Urinary bladder (tissue), 4 donors: ENCODE measurements at places on chromosomes 2 and 18. TPM values are rescaled to one million over a fixed set of nuclear protein-coding genes. Genes with fewer than 3 reads are reported as not detected.
A peak's percentile ranks its signal among the peaks of the same experiment; 100 is the strongest.

DNA sequence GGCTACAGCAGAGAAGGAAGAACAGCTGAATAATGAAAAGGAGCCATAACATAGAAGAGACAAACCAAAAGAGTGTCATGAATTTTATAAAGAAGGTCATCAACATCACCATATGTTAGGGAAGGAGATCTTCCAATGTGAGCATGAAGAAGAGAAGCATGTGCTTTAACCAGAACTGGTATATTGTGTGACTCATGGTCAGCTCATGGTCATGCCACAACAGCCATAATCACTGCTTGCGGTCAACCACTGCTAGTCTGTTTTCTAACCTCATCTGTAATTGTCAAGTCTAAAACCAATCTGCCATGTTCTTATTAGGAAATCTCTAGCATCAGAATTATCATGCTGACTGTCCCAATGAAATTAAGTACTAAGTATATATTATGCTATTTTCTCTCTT is 204.1 kb upstream of the VRK2 start:
- no peak for DNase-seq

The TSPYL6 gene
- 0.16 TPM for total RNA-seq

GRCh38 chr18:77299706-77300105 is 50.1 kb downstream of the GALR1 start:
- no peak for DNase-seq

- DNase-seq, result no peak
Observed at GRCh38 chr2:23602116-23602515, 217.1 kb downstream of the KLHL29 start.

The DSEL gene
- total RNA-seq, result 49.3 TPM

GRCh38 chr18:5726011-5726410 is 169.3 kb downstream of the TMEM200C start:
- DNase-seq, result no peak

DNA sequence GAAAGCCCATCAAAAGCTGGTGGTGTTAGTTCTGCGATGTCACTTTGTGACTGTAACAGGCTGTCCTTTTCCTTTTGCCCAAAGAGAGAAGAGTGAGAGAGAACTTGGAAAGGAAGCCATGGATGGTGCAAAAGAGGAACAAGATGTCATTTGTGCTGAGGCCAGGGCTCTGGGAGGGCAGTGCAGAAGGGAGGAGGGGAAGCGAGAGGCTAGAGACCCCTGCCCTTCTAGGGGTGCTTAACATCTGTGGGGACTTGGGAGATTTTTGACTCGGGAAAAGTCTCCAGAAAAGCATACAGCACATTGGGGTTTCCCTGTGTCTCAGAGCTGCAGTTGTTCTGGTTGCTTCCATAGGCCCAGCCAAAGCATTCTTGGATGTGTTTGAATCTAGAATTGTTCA is 49.6 kb downstream of the ZBTB7C start:
- DNase-seq, result no peak

GRCh38 chr2:98454073-98454472 is 9.4 kb downstream of the INPP4A start:
- DNase-seq, result no peak

GRCh38 chr2:150911766-150912280 is 349.8 kb downstream of the RBM43 start:
- peak; percentile 2 for DNase-seq

The SERPINB4 gene
- total RNA-seq, result not detected

The USP14 gene
- total RNA-seq, result 59.1 TPM

DNA sequence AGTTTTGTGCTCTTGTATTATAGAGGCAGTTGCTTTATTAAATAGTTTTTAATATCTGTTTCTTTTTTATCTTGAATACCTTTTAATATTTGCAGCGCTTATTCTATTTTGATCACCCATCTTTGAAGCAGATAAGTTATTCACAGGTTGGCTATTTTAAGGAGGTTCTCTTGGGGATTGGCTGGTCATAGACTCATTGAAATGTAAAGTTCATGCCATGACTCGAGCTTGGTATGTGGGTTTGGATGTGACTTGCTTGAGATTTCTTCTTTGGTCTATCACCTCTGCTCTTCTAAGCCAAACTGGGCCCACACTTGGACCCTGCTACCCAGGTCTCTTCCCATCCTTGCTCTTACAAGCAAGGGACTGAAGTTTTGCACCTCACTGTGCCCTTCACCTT is 33.6 kb downstream of the FARP2 start:
- DNase-seq, result no peak

DNA sequence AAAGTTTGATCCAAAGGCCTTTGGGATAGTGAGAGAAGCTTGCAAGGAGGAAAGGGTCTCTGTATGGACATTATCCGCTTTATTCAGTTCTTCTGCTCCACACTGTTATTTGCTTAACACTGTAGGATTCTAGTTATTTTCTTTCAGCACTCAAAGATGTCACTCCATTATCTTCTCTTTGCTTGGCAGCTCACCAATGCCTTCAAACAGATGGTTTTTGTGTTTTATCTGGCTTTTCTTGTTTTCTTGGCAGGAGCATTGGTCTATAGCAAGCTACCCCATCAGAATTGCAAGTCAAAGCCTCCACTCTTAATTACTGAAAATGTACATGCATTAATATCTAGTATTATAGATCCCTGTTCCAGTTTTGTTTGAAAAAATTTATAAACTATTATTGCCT is 138.8 kb downstream of the EVA1A start:
- DNase-seq, result no peak

The INHA gene
- total RNA-seq, result not detected

DNA sequence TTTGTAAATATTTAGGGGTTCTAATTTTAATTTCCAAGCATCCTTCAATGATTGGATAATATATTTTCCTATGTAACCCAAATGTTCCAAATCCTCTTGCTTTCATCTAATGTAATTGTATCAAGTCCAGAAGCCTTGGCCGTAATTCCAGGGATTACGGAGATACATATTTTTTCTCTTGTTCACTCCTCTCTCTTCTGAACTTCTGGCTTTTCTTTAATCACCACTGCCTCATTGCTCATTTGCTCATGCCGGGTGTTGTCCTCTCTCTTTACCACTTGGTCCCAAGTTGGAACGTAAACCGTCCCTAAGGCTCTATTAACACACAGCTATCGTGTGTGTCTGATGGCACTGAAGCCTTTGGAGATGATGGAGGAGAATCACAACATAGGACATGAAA is 188.7 kb upstream of the COL3A1 start:
- no peak for DNase-seq

- DNase-seq, result no peak
Observed at GRCh38 chr2:230178546-230179485, 41.0 kb downstream of the SP110 start.

- DNase-seq, result no peak
Observed at GRCh38 chr2:118122594-118123281, 34.5 kb downstream of the INSIG2 start.

- no peak for DNase-seq
Observed at GRCh38 chr2:9178110-9178903, 28.3 kb upstream of the ASAP2 start.

GRCh38 chr2:174836995-174837390 is 72.7 kb upstream of the CHRNA1 start:
- no peak for DNase-seq

DNA sequence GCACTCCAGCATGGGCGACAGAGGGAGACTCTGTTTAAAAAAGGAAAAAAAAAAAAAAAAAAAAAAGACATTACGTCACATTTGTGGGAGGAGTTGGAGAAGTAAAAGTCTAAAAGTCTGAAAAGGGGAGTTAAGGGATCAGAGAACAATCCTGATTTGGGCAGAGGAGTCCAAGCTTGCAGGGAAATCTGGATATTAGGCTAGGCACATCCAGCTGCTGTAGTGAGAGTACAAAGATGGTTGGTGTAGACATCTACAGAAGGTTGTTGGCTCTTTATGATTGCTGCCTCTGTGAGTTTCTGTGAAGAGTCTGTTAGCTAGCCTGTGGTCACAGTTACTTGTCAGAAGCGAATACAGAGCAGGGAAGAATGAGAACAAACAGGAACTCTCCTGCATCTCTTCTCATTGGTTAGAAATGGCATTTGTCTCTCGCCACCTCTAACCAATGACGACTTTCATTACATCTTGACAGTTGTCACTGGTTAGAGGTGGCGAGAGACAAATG is 3.3 kb upstream of the OSBPL6 start:
- DNase-seq, result no peak

DNA sequence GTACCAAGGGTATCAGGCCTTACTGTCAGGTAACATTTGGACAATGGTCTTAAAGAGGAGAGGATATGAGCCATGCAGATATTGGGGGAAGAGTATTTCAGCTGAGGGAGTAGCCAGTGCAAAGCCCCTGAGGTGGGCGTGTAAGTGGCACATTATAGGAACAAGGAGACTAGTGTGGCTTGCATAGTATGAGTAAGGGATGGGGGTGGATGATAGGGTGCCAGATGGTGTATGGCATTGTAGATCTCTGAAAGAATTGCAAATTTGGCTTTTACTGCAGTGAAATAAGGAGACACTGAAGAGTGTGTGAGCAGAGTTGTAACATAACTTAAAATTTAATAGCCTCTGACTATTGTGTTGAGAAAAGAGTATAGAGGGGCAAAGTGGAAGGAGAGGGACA is 244.0 kb downstream of the PDE11A start:
- no peak for DNase-seq

The NYAP2 gene
- total RNA-seq, result 0.79 TPM

GRCh38 chr2:182887093-182887492 is 20.7 kb upstream of the FRZB start:
- DNase-seq, result no peak

The MYO1B gene
- 138 TPM for total RNA-seq

The UGT1A5 gene
- 0.79 TPM for total RNA-seq

- no peak for DNase-seq
Observed at GRCh38 chr2:99338029-99338585, 918 bp downstream of the EIF5B start.

The LYPD1 gene
- total RNA-seq, result 0.79 TPM

DNA sequence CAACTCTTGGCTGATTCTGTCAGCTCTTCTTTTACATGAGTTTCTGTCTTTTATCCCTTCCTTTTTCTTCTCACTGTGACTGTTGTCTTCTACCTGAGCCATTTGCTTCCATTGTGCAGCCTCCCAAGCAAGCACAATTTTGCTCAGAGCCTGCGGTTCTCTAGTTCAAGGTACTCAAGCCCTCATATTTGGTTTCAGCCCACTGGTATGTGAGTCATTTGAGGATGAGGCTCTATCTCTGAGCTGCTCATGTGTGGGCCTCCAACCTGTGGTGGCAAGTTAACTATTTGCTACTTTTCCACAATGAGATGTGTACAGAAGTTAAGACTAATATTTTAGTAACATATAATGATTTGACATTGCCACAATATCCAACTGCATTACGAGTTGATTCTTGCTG is 183.0 kb downstream of the PHLPP1 start:
- no peak for DNase-seq

DNA sequence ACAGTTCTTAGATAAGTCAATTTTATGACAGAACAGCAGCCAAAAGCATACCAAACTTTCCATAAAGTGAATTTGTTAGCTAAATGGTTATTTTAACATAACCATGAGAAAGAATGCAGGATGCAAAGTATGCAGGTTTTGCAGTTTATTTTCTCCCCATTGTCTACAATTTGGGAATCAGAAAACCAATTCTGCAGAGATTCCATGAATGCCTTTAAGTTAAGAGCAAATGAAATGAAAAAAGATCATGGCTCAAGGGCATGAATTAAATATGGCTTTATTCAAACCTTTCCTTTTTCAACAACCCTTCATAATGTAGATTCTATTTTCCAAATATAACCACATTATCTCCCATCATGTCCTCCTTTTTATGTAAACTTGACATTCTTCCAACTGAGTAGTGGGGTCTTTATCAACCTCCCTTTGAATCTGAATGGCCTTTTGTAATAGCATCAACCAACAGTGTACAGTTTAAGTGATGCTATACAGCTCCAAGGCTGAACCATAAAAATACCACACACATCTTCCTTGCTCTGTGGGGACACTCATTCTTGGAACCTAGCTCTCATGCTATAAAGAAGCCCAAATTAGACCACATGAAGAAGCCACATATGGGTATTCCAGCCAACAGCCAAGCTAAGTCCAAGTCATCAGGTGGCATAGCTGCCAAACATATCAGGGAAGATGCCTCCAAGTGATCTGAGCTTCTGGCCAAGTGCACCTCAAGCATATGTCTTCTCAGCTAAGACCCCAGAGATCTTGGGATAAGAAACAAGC is 49.8 kb downstream of the PIAS2 start:
- DNase-seq, result no peak

The EPB41L3 gene
- total RNA-seq, result 52.3 TPM

The C1QL2 gene
- total RNA-seq, result not detected

DNA sequence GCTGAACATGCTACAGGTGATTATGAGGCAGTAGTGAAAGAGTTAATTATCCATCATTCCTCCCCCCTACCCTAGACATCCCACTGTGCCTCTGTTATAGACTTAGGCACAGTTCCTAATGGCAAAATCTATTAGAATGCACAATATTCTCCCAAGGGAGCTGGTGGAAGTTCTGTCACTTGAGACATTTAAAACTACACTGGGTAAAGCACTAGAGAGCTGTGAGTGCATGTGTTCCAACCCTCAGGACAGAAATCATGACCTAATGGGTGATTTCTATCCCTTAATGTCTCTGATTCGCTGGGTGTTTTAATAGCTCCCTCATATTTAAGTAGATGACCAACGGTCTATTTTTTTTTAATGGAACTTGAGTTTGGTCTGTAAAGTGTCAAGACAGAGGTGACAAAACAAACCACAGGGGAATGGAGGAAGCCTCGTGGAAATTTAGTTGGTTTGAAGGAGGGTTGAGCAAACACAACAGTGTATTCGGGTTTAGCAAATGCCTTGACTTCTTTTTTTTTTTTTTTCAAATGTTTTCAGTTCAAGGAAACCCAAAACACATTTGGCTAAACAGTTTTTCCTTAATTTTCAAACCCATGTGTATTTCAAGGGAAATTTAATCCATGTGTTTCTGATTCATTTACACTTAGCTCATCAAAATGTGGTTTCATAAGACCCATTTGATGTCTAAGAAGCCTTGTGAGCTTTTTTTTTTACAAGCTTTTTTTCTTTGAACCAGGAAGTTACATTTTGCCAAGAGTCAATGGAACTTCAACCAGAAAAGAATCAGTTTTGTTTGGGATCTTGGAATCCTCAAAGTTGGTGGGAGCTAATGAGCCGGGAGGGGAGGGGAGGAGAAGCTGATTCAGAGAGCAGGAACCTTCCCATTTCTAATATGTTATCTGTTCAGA is 665.1 kb upstream of the ZEB2 start:
- DNase-seq, result no peak

- peak; percentile 42 for DNase-seq
Observed at GRCh38 chr18:41320100-41320499, 634.9 kb upstream of the PIK3C3 start.

- no peak for DNase-seq
Observed at GRCh38 chr2:51953931-51954330, 922.0 kb upstream of the NRXN1 start.
